ENCODE measurements at places on chromosomes 2 and 18.

DNA sequence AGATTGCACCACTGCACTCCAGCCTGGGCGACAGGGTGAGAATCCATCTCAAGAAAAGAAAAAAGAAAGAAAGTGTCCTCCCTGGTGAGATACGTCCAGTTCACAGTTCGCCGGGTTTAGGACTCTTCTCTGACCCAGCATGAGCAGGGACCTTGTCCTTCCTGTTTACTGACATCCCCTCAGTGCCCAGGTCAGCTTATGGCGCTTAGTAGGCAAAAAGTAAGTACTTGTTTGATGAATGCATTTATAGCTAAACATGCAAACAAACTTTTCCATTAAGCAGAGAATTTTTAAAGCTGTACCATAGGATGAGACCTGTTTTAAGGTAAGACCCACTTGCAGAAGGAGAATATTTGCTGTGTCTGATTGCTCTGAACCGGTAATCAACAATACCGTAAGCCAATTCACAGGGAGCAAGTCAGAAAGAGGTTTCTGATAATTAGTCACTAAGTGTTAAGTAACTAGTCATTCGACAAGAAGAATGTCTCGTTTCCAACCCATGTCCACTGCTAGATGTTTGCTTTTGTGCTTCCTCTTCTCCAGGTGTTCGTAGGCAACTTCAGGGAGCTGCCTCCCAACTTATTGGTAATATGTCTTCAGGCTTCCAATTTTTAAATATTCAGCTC is 40.0 kb downstream of the MOGAT1 start:
- no peak for DNase-seq

GRCh38 chr18:33116376-33116775 is 324.1 kb downstream of the CCDC178 start:
- DNase-seq, result no peak

GRCh38 chr18:48942554-48943261 is 8.1 kb downstream of the SMAD7 start:
- no peak for DNase-seq

DNA sequence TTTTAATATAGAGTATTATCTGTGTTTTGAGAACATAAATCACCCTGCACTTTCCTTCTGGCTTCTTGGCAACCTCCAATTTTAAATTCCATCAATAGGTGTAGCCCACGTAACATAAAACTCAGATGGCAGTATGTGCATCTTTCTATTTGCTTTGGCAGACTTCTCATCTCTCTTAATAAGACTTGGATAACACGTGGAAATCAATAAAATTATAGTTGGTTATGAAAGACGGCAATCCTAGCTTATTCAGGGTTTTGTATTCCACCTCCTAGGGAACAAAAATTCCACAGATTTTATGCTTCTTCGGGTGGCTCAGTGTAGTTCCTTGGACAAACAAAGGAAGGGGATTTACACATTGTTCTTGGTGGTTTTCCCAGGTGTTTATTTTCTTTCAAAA is 299.3 kb downstream of the RND3 start:
- no peak for DNase-seq

- DNase-seq, result no peak
Observed at GRCh38 chr2:100146657-100146960, 4.2 kb upstream of the AFF3 start.

GRCh38 chr2:223870840-223871611 is 33.6 kb upstream of the AP1S3 start:
- peak; percentile 55 for DNase-seq

- DNase-seq, result no peak
Observed at GRCh38 chr18:70024829-70025228, 77.2 kb upstream of the CD226 start.

GRCh38 chr2:20582600-20583221 is 68.2 kb downstream of the HS1BP3 start:
- DNase-seq, result no peak

DNA sequence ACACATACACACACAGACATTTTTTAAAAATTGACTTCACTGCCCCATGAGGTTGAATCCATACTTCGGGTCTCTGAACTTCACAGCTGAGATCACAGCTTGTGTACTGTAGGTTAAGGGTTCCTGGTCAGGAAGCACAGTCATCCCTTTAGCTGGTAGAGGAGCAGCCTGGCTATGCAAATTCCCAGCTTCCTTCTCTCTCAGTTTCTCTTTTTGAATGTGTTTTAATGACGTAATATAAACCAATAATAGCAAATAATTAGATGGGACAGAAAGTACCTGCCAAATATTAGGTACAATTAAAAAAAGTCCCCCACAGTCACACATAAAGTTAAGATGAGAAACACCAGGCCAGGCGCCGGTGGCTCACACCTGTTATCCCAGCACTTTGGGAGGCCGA is 178.7 kb downstream of the ZNF385B start:
- no peak for DNase-seq

DNA sequence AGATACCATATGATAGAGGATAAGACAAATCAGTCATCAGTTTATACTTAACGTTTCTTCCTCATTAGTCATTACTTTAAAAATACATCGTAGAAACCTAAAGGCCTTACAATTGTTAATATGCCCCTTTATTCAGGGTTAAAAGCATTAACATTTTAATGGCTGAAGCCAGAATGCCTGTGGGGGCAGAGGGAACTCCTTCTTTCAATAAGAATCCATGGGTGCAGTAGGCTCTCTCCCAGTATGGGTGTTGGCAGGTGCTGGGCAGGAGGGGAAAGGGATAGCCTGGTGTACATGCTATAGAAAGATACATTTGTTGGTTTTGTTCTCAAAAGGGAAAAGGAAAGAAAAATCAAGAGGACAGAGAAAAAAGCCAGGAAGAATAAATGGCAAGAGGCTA is 1035.7 kb upstream of the POU3F3 start:
- no peak for DNase-seq

- DNase-seq, result no peak
Observed at GRCh38 chr2:129233751-129234406, 745.6 kb upstream of the RAB6C start.

GRCh38 chr2:98472961-98473746 is 28.5 kb downstream of the INPP4A start:
- DNase-seq, result no peak

DNA sequence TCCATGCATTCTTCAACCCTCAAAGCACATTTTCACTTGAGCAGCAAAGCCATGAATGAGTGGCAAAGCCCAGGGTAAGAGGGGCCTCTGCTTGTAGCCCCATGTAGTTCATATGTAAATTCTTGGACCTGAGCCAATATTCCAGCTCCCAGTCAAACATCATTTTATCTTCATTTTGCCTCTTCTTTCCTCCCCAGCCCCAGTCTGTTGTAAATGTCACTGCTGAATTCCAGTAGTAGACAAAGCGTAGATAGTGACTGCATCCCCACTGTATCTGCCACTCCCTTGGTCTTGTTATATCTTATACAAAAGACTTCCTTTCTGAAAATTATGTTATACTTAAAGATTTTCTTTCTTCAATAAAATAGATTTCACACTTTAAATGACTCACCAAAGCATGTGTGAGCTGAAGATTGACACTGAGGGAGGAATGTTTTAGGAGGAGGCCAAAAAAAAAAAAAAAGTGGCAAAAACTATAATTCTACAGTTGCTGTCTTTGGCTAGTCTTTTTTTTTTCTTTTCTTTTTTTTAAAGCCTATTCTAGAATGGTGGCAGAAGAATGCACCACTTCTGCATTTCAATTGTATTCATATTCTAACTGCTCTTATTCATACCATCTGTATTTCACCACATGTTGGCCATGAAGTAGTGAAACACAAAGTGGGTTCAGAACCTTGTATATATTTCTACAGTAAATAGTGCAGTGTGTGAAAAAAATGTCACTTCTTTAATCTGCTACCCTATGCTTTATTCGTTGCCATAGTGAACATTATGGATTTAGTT is 306.1 kb downstream of the CPS1 start:
- no peak for DNase-seq

DNA sequence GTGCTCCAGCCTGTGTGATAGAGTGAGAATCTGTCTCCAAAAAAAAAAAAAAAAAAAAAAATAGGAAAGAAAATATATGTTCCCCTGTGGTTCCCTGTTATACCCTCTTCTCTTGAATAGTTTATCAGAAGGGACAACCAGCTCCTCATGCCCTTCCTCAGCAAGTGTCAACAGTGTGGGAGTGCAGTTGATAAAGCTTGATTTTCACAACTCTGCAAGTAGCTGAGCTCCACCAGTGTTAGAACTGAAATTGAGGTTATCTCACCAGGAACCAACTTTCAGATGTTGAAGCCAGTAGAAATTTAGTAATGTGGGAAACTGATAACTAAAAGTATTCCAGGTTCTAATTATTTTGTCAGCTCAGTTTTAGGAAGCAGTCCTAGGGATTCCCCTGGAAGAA is 25.1 kb downstream of the NEDD4L start:
- no peak for DNase-seq

- DNase-seq, result no peak
Observed at GRCh38 chr2:144496092-144496976, 23.6 kb downstream of the ZEB2 start.

DNA sequence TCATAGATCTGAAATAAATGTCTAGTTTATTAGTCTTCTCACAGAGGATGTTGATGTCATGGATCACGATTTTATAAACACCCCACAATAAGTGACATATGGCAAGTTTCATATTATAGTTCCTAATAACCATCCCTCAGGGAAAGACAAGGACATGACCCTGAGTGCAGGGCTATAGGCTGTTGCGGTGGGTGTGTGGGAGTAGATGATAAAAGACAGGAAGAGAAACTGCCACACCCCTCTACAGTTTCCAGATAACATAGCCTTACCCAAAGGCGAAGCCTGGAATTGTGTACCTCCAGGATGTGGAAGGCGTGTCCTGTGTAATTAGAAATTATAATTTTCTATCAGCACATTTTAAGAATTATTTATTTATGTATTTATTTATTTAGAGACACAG is 2.4 kb upstream of the NEDD4L start:
- no peak for DNase-seq

DNA sequence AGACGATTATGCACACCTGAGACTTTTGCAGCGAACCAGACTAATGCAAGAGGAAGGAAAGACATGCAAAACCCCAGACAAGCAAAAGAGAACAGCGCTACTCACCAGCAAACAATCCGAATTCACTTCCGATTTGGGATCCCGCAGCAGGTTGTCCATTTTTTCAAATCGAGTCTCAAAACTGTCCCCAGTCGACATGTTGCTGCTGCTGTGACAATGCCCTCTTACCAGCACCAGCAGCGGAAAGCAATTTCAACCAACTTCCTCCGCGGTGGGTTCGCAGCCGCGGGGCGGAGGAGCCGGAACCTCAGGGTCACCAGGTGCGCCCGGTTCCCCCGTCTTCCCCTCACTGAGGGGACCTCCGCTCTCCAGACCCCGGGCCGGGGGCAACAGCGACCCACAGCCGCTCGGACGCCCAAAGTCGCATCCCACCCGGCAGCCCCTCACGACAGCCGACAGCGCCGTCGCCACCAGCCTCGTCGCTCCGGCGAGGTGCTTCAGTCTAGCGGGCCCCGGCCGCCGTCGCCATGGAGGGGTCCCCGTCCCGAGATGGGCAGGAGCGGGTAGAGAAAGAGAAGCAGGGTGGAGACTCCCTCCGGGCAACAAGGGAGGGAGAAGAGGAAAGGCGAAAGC is 784 bp downstream of the ROCK1 start:
- DNase-seq, result peak; percentile 61

GRCh38 chr18:48038636-48039035 is 108.2 kb upstream of the SMAD2 start:
- no peak for DNase-seq

GRCh38 chr18:63131106-63131958 is 188.2 kb downstream of the BCL2 start:
- peak; percentile 85 for DNase-seq

DNA sequence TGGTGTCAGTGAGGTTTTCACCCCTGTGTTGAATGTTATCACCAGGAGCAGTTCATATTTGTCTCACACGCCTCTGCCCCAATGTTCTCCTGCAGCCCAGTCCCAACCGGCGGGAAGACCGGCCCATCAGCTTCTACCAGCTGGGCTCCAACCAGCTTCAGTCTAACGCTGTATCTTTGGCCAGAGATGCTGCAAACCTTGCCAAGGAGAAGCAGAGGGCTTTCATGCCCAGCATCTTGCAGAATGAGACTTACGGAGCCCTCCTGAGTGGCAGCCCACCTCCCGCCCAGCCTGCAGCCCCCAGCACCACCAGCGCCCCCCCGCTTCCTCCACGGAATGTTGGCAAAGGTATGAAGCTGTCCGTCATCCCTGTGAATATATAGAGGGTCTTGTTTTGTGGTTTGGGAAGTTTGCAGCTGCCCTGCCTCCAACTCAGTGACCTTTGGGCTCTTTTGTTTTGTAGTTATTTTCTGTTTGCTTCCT is 35.1 kb downstream of the ITGB1BP1 start:
- DNase-seq, result no peak

- DNase-seq, result peak; percentile 29
Observed at GRCh38 chr2:234823877-234824376, 127.9 kb upstream of the SH3BP4 start.

- no peak for DNase-seq
Observed at GRCh38 chr2:160352500-160352899, 141.1 kb downstream of the RBMS1 start.

DNA sequence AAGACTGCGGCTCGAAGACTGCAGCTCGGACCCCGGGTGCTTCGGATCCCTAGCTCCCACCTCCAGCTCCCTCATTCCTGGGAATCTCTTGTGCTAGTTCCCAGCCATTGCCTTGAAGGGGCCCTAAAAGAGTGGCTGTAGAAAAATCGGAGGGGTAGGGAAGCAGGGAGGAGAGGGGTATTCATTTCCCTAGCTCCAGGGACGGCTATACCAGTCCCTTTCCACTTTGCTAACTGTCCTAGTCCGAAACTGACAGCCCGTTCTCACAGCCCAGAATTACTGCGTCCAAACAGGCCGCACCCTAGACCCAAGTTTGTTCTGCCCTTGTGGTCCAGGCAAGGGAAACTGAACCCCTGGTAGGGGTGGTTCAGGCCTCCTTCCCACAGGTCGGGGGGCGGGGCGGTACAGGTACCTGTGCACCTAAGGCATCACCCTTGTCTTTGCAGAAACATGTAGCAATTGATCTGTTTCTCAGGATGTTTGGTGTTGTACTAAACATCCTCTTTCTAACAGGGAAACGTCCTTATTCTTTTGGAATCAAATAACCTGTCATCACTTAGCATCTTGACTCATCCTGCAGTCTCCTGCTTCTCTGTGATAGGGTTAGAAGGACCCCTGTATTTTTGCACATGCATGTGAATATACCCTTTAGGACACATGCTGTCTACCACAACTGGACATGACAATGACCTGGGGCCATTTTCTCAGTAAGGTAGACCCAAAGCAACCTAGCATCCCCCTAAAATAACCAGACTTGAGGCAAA is 4.0 kb downstream of the EMX1 start:
- DNase-seq, result no peak

- no peak for DNase-seq
Observed at GRCh38 chr18:53402670-53403069, 821.8 kb downstream of the MBD2 start.
